ENCODE measurements at places on chromosomes 12 and 14.

DNA sequence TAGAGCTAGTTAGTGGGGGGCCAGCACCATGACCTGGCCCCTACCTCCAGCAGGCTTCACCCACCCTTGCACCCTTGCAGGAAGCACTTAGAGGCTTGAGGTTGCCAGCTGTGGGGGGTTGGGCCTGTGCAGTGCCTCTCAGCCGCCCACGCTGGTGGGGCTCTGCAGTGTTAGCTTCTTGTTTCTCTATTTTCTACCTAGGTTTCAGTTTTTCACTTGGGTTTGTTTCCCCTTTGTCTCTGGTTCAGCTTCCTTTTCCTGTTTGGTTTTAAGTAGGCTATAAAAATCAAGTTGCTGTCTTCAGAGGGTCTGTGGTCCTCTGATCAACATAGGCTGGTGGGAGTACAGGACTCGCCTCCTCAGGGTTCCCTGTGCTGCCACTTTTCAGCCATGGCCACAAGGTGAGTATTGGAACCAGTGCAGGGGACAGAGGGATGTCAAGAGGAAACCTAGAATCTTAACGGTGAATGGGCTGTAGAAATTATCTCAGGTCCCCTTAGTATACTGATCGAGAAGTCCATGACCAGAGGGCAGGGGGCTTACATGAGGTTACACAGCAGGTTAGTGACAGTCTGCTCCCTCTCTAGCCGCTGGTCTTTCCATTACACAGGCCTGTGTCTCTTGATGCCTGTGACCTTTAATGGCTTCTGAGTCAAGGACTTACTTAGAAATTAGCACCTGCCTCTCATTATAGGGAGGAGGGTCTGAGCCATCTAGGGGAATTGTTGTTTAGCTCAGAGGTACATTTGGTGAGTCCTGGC is at the start of gene EVL:
TSS of gene EVL (plus strand) at position 312 of the 761 bp plus-strand sequence. CDS start at position 391, 79 bp downstream.
- no peak for DNase-seq

GRCh38 chr14:74974364-74975058 is 19.1 kb upstream of the PGF start:
- DNase-seq: peak; percentile 74

GRCh38 chr12:94670898-94671297 is 20.5 kb upstream of the TMCC3 start:
- DNase-seq: no peak

DNA sequence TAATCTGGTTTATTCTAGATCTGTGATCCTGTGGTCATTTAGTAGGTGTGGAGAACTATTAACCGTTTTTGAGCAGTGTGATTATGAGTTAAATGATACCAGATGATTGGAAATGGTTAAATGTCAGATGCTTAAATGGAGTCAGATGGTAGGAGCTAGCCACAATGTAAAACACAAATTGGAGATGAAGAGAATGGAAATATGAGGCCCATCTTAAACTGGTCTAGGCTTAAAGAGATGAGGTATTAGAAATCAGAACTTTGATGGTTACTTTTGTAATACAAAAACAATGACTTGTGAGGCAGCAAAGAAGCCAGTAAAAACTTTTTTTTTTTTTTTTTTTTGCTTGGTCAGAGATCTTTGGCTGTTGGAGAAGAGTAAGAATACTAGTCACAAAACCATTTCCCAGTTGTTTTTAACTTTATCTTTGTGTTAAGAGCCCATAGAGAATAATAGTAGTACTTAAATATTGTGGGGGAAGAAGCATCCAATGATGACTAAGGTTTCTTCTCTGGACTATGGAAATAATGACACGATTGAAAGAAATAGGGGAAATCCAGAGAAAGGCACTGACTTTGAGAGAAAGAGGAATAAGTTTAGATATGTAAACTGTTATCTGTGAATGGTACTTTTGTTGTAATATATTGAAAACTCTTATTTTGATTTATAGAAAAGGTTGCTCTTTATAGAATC is 95.9 kb downstream of the WNK1 start:
- no peak for DNase-seq

GRCh38 chr12:96224219-96224615 is 30.0 kb downstream of the ELK3 start:
- DNase-seq: no peak

GRCh38 chr12:99983456-99984258 is 1.1 kb downstream of the ANKS1B start:
- no peak for DNase-seq

DNA sequence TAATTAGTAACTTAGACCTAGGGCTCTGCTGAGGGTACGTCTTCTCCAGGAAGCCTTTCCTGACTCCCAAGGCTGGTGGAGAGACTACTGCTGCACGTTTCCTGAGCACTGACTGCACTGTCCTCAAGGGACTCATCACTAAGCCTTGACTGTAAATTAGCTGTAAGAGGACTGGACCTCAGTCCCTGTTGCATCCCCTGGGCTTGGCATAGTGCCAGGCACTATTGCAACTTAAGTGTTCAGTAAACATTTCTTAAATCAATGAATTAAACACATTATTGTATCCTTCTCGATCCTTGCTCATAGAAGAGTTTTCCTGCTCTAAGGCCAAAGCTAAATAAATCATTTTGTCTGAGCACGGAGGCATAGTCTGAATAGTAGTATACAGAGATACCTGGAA is 31.9 kb upstream of the IFNG-AS1 start:
- DNase-seq: no peak

DNA sequence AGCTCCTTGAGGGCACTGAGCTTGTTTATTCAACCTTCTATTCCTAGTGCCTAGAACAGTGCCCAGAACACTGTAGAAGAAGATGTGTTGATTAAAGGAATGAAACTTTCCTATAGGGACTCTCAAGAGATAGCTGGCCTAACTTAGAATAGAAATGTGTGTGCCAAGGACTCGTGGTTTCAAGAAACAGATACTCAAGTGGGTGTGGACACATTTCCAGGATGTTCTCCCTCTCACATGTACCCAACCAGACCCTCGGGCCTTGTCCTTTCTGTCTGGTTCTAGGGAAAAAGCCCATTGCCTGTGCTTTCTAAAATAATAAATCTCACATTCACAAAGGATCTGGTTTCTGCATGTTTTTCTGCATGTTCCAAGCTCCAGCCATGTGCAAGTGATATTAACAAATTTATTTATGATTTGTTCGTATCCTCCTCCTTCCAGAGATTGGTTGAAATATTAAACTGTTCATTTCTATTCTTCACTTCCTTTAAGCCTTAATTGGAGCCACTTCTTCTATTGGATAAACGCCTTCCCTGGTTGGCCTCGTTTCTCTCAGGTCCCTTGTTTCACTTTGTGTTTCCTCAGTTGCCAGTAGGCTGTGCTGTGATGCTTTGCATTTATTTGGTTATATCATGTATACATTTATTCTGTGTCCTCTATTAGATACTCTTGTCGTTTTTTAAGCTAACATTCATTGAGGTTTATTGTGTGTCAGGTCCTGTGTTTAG is 89.8 kb downstream of the CRADD start:
- DNase-seq: no peak

DNA sequence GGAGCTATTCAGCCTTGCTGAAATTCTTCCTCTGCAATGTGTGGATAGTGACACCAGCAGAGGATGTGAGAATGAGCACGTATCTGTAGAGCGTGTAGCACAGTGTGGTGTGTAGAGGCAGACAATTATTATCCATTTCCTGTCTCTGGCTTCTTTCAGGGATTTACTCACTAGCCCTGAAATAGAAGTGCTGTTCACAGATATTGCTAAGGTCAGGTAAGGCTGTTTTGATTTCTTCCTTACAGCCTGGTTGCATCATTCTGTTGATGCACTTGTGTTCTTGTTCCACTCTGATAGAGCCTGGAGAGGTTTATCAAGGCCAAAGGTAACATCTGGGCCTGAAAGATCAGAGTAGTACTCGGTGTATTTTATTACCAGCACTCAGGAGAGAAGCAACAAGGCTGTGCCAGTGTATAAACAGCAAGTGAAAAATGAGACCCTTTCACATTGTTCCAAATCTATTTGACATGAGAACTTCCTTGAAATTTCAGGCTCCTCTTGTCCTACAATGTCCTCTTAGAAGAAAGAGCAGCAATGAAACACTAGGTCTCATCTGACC is 16.7 kb downstream of the ARG2 start:
- DNase-seq: no peak

- DNase-seq: no peak
Measured at GRCh38 chr14:90717916-90718315, 98.3 kb downstream of the TTC7B start.

GRCh38 chr12:117342682-117343081 is 18.7 kb downstream of the NOS1 start:
- no peak for DNase-seq

DNA sequence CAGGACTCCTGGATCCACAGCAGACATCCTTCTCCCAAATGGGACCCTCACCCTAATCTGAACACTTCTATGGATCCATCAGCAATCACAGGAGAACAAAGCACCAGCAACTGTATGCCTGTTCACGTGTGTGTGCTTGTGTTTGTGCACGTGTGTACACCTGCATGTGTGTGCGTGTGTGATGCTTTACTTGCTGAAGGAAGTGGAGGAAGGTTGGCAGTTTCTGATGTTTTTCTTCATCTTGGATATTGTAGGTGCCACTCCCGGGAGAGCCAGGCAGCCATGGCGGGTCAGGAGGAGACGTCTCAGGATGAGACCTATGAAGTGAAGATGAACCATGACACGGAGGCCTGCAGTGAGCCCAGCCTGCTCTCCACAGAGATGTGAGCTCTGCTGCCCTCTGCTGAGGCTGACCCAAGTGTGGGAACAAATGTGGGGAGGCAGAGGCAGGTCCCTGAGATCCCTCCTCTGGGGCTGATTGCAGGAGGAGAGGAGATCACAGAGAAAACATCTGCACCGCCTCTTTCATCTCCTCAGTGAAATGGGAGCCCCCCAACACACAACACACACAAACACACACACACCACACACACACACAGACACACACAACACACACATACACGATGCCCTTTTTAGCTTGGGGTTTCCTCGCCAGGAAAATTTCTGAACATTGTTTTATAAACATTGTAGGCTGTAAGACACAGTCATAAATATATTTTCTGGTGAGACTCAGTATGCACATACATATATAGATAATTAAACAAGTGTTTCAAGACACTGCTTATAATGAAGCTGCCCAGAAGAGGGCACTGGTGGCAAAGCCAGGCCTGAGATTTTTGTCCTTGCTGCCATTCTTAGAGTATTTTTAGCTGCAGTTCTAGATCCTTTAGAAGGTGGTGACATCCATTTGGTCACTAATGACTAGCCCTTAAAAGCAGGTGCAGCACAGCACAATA is 112.2 kb upstream of the FKBP4 start:
- peak; percentile 56 for DNase-seq

DNA sequence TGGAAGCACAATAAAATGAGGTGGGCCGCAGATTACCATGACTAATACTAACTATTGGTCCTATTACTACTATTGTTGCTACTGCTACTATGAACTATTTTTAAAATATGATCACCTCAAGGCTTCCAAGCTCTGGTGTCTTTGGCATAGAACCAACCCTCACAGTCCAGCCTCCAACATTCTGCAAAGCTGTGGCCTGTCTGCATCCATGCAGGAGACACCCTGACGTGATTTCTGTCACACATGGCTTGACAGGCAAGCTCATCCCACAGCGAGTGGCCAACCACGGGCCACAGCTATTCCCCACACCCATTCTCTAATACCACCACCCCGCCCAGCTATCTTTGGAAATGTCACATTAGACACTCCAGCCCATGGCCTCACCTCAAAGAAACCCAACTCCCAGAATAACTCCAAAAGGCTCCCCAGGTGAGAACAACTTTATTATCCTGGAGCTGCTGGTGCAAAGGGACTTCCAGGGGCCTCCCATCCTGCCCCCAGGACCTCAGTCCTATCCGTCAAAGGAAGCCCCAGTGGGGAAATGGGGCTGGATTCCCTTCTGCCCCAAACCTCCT is 14.4 kb downstream of the ISCU start:
- peak; percentile 52 for DNase-seq
